ENCODE measurements at places on chromosomes 11 and 22.
A peak's percentile ranks its signal among the peaks of the same experiment; 100 is the strongest.

GRCh38 chr11:68523743-68524142, 63.2 kb downstream of the PPP6R3 start:
- no peak for DNase-seq

DNA sequence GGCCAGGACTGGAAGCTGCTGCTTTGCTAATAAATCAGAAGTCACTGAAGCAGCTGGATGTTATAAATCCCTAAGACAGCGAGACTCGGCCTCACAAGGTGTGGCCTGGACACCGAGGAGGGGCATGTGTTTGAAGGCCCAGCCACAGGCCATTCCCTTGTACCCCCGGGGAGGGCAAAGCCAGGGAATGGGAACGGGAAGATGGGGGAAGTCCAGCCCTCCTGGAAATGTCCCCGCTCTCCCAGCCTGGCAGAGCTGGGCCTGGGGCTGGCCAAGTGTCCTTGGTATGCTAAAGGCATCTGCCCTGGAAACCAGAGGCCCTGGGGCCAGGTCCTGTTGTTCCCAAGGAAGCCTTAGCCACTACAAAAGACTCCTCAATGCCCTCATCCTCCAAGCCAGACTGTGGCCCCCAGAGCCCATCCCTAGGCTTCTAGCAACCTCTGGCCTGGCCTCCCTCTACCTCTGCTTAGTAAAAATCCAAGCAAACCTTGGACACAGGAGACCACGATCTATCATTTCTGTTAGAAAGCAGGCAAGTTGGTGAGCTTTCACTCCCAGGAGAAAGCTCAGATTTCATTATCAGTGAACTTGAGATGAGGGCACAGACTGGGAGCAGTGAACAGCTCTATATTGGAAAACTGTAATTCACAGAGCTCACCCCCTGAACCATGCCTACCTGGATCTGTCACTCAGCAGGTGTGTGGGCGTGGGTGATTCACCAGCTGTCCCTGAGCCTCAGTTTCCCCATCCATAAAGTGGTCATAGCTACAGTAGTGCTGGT, 11.0 kb downstream of the CHST1 start:
- peak; percentile 30 for DNase-seq

DNA sequence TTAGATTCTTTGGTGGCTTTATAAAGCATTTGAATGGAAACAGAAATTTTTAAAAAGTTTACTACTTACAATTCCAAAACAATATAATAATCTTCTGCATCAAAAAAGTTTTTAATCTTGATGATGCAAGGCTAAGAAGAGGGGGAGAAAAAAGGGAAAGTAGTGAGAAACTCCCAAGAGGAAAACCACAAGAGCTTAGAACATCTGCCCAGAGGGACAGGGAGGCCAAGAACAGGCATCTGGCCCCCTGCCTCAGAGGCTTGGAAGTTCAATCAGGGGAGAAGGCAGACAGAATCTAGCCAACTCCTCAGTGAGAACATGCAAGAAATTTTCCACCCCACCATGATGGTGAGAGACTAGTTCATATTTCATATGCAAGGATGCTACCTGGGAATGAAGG, 23.8 kb upstream of the TTC28 start:
- no peak for DNase-seq

GRCh38 chr11:30586251-30587144, at the start of gene MPPED2:
Gene MPPED2, minus strand, starts transcription at chr11:30586353. Its CDS starts 5,980 bp downstream, at chr11:30580373.
- DNase-seq, result peak; percentile 47

DNA sequence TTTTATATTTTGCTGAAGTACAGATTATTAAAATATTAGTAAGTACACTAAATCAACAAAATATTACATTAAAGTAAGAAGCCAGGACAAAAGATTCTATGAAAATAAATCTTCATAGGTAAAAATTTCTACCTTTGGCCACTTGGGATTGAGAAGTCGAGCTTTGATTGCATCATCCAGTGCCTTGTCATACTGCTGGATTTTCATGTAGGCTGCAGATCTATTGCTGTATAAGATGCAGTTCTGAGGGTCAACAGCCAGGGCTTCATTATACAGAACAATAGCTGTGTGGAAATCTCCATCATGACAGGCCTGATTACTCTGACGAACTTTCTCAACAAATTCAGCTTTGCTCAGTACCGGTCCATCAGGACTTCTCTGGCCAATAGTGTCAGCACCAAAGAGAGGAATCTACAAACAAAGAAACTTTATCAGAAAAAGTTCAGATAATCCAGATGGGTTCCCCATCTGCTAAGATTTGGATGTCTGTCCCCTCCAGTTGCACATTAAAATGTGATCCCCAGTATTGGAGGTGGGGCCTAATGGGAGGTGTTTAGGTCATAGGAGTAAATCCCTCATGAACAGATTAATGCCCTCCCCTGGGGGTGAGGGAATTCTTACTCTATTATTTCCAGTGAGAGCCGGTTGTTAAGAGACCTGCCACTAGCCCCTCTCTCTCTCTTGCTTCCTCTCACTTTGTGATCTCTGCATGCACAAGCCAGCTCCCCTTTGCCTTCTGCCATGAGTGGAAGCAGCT, 50.0 kb downstream of the TTC28 start:
- no peak for DNase-seq

DNA sequence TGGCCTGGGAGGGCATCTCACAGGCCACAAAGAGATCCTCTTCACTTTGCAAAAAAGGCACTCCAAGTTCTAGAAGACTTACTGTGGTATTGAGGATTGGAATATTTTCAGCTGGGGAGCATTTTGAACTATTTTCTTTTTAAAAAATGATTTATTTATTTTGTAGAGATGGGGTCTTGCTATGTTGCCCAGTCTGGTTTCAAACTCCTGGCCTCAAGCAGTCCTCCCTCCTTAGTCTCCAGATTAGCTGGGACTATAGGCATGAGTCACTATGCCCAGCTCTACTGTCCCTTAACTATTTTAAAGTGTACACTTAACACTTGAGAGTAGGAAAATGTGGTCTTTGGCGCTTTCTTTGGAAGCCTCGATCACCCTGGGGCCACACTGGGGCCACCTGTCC, 24.9 kb upstream of the DGCR8 start:
- no peak for DNase-seq
